ENCODE measurements at places on chromosomes 1 and 21. TPM values are rescaled to one million over a fixed set of nuclear protein-coding genes. Genes with fewer than 3 reads are reported as not detected.

The UTS2 gene
- not detected for total RNA-seq

DNA sequence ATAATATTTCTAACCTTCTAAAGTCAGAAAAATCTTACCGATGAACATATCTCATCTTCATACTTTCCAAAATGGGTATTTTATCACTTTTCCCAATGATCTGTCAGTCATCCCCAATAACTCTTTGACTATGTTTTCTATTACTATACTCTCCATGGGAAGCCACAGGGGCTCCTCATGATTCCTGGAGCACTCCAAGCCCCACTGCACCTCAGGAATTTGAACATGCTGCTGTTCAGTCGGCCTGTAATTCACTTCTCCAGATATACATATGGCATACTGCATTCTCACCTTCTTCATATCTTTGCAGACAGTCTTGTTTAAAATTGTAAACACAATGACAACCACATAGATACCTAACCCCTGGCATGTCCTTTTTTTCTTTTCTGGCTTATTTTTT, 333.0 kb downstream of the BRINP3 start:
- no peak for DNase-seq
- H3K4me1 ChIP-seq: no peaks in the 10 kb centered on the region
- no peak overlapping the region for H3K4me3 ChIP-seq
- no peaks in the 10 kb centered on the region for H3K36me3 ChIP-seq
- H3K27me3 ChIP-seq: no peaks in the 10 kb centered on the region

The ARHGEF16 gene
- total RNA-seq: 0.17 TPM

The NTNG1 gene
- total RNA-seq: 4.4 TPM

The PTGER3 gene
- 1.5 TPM for total RNA-seq

DNA sequence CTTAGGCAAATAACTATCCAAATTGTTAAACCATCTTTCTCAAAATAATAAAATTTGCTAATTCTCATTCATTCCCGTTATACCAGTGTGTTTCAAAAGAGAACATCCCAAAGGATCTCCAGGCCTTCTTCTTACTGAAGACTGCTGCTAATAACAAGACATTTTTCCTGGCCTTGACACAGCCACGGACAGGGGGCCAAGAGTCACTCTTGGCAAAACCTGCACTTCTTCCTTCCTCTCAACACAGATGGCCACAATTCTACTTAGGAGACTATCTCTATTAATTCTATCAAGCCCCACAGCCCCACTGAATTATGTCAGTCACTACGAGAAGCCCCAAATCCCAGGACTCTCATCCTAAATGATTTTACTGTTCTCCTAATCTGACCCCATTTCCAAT, 86.0 kb downstream of the EVI5 start:
- no peak overlapping the region for H3K27ac ChIP-seq
- no peaks in the 10 kb centered on the region for H3K36me3 ChIP-seq
- H3K4me3 ChIP-seq: no peak overlapping the region
- no peaks in the 10 kb centered on the region for H3K4me1 ChIP-seq

DNA sequence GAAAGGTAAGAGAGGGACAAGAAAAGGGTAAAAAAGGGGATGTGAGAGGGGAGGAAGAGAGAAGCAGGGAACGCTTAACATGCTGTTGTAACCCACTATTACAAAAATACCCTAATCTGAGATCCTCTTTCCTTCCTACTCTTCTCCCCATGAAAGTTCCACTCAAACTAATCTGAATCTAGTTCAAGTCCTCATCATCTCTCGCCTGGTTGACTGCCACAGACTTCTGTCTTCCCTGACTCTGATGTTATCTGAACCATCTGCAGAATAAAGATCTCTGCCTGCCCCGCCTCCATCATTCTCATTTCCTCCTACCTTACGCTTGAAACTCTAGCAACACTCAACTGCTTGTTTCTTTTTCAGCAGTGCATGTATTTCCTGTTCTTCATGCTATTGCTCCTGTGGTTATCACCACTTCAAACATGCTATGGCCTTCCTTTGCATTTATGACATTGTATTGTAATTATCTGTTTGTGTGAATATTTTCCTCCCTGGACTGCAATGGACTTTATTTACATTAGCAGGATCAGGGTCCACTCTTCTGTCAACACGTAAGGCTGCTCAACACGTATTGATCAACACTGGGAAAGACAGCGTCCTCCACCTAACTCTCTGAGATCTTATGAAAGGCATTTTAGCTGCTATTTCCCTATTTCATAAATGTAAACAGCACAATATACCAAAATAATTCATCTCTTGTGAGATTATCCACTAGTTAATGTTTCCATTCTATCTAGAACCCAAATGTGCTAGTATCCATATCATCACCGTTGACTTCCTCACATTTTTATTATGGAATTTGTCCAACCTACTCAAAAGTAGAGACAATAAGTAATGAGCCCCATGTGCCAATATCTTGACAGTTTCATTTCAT, 215.5 kb upstream of the USP25 start:
- no peaks in the 10 kb centered on the region for H3K27me3 ChIP-seq
- no peak overlapping the region for H3K27ac ChIP-seq
- no peak overlapping the region for H3K4me3 ChIP-seq
- H3K36me3 ChIP-seq: no peaks in the 10 kb centered on the region
- DNase-seq: no peak

GRCh38 chr1:204323887-204324286, 35.8 kb downstream of the PLEKHA6 start:
- no peak overlapping the region for H3K27ac ChIP-seq
- peak; percentile 77 for DNase-seq
- H3K36me3 ChIP-seq: no peaks in the 10 kb centered on the region
- H3K27me3 ChIP-seq: no peaks in the 10 kb centered on the region
- peaks cover 41% of the 10 kb centered on the region for H3K4me1 ChIP-seq

The AGT gene
- 14.1 TPM for total RNA-seq

The GPR52 gene
- total RNA-seq: 0.66 TPM

GRCh38 chr1:159647616-159648015, 60.0 kb downstream of the APCS start:
- H3K4me3 ChIP-seq: no peak overlapping the region
- no peak overlapping the region for H3K27ac ChIP-seq
- H3K36me3 ChIP-seq: no peaks in the 10 kb centered on the region
- no peak for DNase-seq

The TMEM81 gene
- 1.8 TPM for total RNA-seq

DNA sequence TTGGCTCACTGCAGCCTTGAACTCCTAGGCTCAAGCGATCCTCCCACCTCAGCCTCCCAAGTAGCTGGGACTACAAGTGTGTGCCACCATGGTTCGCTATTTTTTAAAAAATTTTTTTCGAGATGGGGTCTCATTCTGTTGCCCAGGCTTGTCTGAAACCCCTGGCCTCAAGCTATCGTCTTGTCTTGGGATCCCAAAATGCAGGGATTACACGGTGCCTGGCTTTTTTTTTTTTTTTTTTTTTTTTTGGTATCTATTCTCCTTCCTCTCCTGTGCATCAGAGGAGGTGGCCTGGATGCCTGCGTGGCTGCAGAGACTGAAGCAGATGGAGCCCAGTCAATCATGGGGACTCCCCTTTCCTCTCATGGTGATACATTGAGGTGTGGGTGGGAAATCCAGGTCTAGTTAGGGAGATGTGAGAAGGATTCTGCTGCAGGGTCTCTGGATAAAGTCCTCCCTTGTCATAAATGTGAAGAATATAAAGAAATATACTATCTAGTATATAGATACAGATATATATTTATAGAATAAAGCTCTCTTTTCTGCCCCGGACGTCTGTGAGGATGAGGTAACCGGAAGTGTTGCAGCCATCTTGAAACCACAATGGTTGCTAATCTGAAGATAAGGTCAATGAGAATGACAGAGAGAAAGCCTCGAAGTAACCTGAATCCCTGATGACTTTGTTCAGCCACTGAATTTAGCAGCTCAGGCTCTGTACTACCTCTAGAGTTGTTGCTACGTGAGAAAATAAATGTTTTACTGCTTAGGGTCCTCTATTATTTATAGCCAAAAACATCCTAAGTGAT, 19.5 kb upstream of the RGSL1 start:
- no peaks in the 10 kb centered on the region for H3K4me1 ChIP-seq
- no peaks in the 10 kb centered on the region for H3K27me3 ChIP-seq
- H3K27ac ChIP-seq: no peak overlapping the region
- no peak overlapping the region for H3K4me3 ChIP-seq

- no peak for DNase-seq
- H3K27ac ChIP-seq: no peak overlapping the region
- H3K4me1 ChIP-seq: no peaks in the 10 kb centered on the region
- H3K27me3 ChIP-seq: no peaks in the 10 kb centered on the region
- no peaks in the 10 kb centered on the region for H3K36me3 ChIP-seq
- no peak overlapping the region for H3K4me3 ChIP-seq
Observed at GRCh38 chr1:172470149-172470548, 26.3 kb upstream of the PIGC start.

DNA sequence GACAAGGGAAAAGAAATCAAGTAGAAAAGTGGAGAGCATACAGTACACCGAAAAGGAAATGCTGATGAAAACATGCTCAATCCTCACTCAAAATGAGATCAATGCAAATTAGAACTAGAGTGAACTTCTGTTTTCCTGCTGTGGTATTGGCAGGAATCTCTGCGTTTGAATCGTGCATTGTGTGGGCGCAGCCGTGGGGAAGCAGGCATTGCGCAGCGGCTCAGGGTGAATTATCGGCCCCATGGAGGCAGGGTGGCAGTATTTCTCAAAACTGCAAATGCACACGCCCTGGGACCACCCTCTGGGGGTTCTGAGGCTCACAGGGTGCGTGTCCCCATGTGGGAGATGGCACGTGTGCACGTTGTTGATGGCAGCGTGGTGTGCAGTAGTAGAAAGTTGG, 140.6 kb downstream of the PEX14 start:
- H3K36me3 ChIP-seq: no peaks in the 10 kb centered on the region
- no peaks in the 10 kb centered on the region for H3K27me3 ChIP-seq
- no peak overlapping the region for H3K4me3 ChIP-seq
- no peaks in the 10 kb centered on the region for H3K4me1 ChIP-seq

DNA sequence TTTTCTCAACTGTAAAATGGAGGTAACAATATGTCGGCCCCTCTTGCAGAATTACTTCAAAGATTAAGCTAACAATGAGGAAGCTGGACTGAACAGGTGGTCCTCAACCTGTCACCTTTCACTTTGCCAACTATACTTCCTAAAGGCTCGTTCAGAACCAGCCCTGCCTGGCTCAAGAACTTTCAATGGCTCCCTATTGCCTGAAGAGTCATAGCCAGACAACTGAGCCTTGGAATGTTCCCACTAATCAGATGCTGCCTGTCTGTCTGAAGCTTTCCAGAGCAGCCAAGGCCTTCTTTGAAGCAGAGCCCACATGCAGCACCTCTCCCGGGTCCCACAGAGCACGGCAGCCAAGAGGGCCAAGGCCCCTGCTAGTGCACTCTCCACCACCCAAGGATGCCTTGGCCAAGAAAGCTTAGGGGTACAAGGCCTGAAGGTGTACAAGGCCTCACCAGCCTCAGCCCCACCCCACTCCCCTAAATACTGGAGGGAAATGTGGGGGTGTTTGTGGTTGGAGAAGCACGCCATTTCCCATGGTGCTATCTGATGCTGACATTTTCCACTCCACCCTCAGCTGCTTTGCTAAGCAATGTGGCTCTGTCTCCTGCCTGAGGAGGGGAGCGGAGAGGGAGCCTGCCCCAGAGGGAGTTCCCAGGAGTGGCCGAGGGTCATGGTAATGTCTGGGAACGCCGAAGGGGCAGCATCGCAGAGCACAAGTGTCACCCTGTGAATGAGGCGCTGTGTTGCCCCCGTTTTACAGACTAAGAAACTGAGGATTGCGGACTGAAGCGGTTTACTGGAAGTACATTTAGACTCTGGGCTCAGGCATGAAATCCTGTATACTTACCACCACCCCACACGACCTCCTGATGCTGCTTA, 8.2 kb upstream of the LAPTM5 start:
- no peak for DNase-seq
- H3K4me1 ChIP-seq: no peaks in the 10 kb centered on the region
- no peak overlapping the region for H3K27ac ChIP-seq
- H3K4me3 ChIP-seq: no peak overlapping the region

The PCAT6 gene
- 0.51 TPM for total RNA-seq

DNA sequence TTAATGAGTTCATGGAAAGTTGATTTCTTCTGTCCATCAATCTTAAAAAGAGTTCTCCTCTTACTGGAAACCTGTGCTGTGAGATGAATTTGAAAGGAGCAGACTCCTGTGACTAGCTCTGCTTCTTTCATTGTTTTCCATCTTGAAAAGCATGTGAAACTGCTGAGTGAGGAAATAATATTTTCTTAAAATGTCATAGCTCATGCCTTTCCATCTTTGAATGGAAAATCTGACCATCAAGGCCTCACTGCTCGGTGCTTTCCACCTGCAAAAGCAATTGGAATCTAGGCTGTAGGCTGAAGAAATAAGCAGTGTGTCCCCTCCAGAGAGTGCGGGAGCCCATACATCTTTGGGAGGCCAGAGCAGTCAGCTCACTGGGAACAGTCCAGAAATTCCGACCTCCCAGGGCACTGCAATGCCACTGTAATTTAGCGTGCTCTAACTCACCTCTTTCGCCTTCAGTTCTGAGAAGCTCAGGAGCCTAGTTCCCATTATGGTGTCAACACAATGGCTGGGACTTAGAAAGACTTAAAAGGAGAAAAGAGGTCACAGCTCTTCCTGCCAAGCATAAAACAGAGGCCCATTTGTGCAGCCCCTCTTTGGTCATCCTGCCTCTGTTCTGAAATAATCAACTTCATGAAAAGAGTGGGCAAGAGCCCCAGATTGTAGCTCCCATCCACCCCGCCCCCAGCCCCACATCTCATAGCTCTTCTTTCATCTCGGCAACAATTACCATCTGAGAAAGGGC, 50.4 kb upstream of the F3 start:
- H3K27me3 ChIP-seq: no peaks in the 10 kb centered on the region
- no peaks in the 10 kb centered on the region for H3K36me3 ChIP-seq
- no peak overlapping the region for H3K4me3 ChIP-seq
- H3K4me1 ChIP-seq: peaks cover 8% of the 10 kb centered on the region

DNA sequence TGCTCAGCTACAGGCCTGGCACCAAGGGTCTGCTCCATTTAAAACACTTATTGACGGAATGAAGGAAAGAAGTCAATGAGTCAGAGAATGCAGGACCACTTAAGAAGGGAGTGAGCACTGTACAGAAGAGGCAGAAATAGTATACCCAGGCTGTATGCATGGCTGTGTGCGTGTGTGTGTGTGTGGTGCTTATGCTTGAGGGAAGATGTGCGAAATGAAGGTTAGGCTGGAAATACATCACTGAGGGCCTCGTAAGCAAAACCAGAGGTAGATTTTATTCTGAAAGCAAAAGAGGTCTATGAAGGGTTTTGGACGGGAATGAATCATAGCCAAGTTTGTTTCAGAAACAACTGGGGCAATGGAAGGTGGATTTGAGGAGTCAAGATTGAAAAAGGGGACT, 9.7 kb upstream of the ADGRB2 start:
- no peak overlapping the region for H3K27ac ChIP-seq
- H3K4me1 ChIP-seq: no peaks in the 10 kb centered on the region
- no peaks in the 10 kb centered on the region for H3K36me3 ChIP-seq
- DNase-seq: no peak
- no peak overlapping the region for H3K4me3 ChIP-seq
- peaks cover 49% of the 10 kb centered on the region for H3K27me3 ChIP-seq

- no peaks in the 10 kb centered on the region for H3K36me3 ChIP-seq
- H3K4me3 ChIP-seq: no peak overlapping the region
- no peaks in the 10 kb centered on the region for H3K4me1 ChIP-seq
- DNase-seq: no peak
- no peaks in the 10 kb centered on the region for H3K27me3 ChIP-seq
Observed at GRCh38 chr1:173527151-173527826, 50.2 kb downstream of the PRDX6 start.
